ENCODE measurements at places on chromosomes 12 and 14.
A peak's percentile ranks its signal among the peaks of the same experiment; 100 is the strongest.

DNA sequence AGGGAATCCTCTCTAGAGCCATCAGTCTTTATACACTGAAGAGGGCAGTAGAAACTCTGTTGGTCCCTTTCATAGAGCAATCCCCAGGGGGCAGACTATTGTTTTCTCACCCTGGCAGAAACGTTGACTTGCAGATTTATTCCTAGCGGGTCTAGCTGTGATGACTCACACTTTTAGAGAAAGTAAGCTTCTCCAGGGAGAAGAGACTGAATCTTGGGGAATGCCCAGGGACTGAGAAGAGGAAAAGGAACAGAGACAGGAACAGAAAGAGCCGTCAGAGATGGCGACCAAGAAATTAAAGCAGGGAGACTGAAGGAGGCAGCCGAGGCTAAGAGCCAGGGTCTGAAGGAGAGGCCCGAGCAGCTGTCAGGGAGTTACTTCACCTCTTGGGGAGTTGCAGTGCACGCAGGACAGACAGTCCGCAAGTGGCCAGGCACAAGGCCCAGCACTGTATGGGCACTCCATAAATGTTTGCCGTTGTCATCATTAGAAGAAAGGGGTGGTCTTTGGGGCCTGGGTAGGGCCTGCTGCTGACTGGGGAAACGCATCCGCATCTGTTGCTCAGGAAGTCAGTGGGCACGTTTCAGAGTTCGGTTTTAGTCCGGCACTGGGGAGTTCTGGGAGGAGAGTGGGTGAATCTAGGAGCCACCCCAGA is 13.0 kb downstream of the PLEKHG6 start:
- DNase-seq: peak; percentile 98

- no peak for DNase-seq
These were observed 43.8 kb downstream of the DDHD1 start for GRCh38 chr14:53109105-53110041.

DNA sequence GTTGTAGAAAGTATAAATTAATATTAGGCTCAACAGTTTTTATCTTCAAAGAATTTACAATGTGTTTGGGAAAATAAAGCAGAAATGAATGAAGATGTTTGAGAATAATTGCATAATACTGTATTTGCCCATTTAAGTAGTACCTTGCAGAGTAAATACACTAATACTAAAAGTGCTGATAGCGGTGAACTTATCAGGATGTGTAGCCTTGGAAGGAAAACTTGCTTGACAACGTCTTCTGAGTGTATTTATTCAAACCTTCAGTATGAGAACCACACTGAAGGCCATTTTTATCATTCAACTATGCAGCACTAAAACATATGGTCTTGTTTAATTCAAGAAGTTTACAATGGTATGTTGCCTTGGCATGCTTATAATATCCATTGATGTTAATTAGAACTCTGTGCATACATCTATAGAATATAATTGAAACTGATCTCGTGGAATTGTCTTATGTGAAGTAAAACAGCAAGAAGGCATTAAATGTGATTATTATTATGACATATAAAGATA is 41.3 kb downstream of the MSRB3 start:
- no peak for DNase-seq

GRCh38 chr14:35429951-35430350 is 25.4 kb upstream of the NFKBIA start:
- no peak for DNase-seq

DNA sequence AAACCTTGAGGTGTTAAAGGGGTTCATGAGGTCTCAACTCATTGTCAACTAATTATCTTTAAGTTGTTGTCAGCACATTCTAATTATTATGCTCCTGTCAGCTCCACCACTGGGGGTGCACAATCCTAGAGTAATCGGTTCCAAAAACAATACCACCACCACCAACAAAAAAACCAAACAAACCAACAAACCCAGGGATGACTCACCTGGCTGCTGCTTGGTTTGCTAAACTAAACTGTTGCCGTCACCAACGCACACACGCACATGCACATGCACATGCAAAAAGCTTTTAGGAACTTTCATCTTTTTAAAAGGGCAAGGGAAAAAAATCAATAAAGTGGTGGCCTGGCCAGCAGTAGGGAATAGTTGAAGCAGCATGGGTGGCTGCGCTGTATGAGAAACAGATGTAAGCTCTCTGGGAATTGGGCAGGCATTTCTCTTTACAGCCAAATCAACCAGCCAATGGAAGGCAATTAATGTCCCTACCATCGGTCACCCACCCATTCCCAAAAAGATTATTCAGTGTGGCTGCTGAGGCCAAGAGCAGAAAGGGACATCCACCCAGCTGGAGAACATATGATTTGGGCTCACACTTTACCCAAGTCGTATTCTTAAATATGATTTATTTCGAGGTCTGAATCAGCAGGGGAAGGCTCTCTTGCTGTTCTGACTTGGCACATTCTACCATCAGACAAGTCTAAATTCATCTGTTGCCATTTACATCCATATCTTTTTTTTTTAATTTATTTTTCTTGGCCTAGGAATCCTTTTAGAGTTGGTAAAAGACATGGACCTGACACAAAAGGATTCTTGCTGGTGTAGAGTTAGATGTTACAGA is 20.0 kb downstream of the TMEM30B start:
- peak; percentile 86 for DNase-seq

GRCh38 chr14:90198541-90199060 is 57.8 kb upstream of the PSMC1 start:
- no peak for DNase-seq

DNA sequence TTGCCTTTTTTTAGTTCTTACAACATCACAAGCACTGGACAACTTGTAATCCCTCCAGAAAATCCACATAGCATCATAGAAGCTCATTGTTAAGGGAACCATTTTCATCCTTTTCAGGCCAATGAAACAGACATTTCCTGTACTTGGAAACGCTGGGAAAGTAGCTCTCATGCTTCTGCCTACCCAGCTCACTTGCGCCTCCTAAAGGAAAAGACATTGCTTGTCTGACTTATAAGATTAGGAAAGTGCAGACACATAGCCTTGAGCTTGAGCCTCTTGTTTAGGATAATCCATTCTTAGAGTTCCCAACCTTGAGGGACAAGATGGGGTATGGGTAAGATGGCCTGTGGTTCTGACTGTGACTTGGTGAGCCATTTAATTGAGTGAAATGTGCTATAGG is 589.5 kb downstream of the NOVA1 start:
- no peak for DNase-seq

GRCh38 chr12:43396671-43397070 is 155.3 kb downstream of the ADAMTS20 start:
- DNase-seq: no peak

GRCh38 chr12:92088805-92089204 is 56.8 kb downstream of the BTG1 start:
- DNase-seq: no peak

GRCh38 chr12:93944201-93944600 is 204.2 kb upstream of the PLXNC1 start:
- DNase-seq: no peak

DNA sequence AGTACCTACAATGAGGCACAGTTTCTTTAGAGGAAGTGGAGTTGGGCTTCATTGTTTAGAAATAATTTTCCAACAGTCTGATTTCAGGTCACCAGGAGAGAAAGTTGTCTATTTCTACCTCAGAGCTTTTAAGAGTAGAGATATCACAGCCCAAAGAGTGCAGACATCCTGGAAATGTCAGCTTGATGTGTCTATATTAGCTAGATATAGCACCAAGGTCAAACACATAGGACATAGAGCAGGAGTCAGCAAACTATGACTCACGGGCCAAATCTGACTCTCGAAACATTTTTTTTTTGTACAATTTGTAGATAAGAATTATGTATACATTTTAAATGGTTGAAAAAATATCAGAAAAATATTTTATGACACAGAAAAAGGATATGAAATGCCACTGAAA is 53.7 kb downstream of the KCNC2 start:
- peak; percentile 6 for DNase-seq

DNA sequence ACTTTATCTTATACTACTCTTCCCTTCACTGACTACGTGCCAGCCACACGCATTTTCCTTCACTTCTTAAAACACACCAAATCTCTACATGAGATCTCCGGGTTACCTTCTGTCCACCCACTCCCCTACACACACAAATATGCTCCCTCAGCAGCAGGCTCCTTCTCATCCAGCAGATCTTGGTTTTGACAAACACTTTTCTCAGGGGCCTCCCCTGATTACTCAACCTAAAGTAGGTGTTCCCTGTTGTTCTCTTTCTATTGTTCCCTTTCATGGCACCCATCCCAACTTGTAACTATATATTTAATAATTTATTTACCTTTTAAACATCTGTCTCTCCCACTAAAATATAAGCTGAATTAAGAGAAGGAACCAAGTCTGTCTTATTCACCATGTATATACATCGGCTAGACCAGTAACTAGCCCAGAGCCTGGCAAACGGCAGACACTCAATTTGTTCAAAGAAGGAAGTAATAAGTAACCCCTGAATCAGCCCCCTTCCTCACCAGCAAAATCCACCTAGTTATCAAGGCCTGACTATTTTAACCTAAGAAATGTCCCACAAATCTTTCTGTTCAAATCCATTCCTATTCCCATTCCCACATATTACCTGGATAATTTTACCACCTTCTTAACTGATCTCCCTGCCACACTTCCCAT is 2.7 kb downstream of the C2CD5 start:
- no peak for DNase-seq

DNA sequence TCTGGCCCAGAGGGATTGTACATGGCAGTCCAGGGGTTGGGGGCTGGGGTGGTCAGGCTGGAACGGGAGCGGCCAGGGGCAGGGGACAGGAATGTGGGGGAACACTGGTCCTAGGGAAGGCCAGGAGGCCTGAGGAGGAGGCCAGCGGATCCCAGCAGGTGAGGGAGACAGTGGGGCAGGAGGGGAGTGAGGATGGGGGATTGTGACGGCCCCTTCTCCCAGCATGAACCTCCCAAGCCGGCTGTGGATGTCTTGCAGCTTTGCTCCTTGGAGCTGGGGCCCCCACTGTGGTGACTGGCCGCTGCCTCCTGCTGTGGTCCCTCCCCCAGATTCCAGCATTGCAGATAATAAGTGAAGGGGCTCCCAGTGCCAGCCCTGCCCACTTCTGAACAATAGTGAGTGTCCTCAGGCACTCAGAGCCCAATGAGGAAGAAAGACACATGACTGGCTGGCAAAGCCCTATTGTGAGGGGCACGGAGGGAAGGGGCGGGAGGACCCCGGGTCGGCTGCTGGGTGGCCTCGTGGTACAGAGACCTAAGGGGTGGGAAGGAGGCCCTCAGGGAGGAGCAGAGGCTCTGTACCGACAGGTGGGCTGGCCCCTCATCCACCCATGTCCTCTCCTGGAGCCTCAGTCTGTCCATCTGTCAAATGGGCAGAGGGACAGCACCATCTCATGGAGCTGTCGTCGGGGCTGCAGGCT is 215.0 kb downstream of the KIF26A start:
- no peak for DNase-seq

DNA sequence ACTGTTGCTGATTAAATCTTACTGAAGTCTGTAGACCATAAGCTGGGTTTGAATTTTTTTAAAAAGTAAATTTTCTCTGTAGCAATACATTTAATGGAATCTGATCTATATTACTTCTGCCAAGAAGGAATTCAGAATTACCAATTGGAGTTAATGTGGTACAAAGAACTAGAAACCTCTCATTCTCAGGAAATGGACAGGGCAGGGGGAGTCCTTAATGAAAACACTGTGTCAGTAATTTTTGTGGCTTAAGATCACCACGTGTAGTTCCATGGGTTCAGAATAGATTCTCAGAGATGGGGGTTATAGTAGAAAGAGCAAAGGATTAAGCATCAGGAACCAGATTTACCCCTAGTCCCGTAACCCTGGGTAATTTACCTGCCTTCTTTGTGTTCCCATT is 30.3 kb downstream of the FBXL14 start:
- no peak for DNase-seq

- DNase-seq: no peak
These were observed 406.5 kb upstream of the RGS6 start for GRCh38 chr14:71525663-71526221.

DNA sequence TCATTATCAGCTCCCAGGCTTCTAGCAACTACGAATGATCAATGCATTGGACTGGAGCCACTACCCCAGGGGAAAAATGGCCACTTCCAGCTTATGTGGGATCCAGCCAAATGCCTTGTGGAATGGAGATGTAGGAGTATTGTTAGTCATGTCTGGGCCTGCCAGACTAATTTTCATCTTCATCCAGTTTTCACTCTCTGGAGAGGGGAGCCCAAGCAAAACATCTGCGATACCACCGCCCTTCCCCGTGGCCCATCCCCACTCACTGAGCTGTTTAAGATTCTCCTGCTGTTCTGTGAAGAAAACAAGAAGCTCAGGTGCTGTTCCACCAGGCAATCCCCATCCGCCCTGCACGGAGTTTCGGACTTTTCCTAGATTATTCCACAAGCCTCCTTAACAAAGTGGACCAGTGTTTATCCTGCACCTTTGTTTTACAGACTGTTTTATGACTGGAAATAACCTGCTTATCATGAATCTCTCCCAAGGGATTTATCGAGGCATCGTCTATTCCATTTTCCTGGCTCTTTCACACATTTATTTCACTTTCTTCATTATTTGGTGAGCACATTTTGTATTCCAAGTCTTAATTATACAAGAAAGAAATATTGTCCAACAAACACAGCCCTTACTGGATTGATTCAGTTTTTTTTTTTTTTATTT is 35.5 kb upstream of the MAX start:
- DNase-seq: no peak

- DNase-seq: no peak
These were observed 10.8 kb upstream of the AQP2 start for GRCh38 chr12:49939707-49940106.

GRCh38 chr14:33486332-33486890 is 464.5 kb downstream of the EGLN3 start:
- DNase-seq: no peak

DNA sequence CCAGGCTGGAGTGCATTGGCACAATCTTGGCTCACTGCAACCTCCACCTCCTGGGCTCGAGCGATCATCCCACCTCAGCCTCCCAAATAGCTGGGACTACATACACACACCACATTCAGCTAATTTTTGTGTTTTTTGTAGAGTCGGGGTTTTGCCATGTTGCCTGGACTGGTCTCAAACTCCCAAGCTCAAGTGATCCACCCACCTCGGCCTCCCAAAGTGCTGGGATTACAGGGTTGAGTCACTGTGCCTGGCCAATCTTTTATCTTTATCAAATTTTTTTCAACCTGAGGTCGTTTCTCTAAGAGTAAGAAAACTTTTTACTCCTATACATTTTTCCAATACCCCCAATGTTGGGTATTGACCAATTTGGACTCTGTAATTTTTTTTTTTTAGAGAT is 40.0 kb upstream of the NAP1L1 start:
- DNase-seq: peak; percentile 38

- DNase-seq: peak; percentile 20
These were observed 481 bp downstream of the MAX start for GRCh38 chr14:65101631-65102440.

- DNase-seq: no peak
These were observed 12.6 kb downstream of the APPL2 start for GRCh38 chr12:105223352-105223845.
